Cerebellar cortex (tissue), 1 donor: ENCODE measurements at places on chromosomes 13 and 19.

- DNase-seq, result no peak
Measured at GRCh38 chr13:24087605-24088225, 72.8 kb upstream of the SPATA13 start.

DNA sequence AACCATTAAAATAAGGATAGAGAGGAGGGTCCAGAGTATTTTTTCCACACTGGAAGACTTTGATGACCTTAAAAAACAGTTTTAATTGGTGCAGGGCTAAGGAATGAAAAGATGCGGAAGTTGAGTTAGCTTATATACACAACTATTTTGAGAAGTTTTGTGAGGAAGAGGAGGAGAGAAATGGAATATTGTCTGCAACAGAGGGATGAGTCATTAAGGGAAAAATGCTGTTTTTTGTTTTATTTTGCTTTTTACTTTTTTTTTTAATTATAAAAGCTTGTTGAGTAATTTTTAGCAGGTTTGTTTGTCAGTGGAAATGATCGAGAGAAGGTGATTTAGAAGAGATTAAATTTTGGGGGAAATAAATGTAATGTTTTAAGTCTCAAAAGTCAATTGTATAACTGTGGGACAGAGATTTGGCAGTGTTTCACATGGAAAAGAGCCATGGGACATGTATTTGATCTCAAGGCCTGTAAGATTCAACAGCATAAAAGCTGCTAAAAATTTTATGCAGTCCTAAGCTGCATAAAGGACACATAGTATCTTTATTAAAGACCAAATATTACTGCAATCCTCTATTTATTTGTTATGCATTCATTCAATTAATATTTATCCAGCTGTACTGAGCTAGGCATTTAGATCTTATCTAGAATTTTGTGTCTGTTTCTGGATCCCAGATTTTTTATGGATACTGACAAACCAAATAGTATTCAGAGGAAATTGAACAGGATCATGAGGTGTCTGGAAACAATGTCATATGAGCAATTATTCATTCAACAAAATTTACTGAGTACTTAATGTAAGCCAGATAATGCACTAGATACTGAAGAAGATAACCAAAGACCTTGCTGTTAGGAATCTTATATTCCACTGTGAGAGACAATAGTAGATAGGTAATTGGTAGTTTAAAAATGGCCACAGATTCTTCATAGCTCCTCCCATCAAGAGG, 72.7 kb downstream of the DNAJC15 start:
- no peak for DNase-seq

DNA sequence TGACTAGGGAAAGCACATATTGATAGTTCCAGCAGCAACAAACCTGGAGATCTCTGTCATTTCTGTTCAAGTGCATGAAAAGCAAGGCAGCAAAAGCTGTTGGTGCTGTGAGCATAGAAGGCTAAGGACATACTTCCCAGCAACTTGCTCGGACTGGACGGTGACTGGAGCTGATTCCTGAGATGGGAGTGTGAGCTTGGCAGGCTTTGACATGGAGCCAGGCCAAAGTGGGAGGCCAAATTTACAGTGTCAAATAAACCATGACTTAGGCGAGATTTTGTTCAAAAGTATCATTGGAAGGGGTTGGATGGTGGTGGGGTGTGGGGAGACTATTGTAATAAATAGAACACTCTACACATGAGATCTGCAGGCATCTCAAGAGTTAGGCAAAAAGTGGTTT, 5.9 kb upstream of the ARGLU1 start:
- DNase-seq, result no peak

GRCh38 chr19:6006896-6007295, 29.0 kb upstream of the RANBP3 start:
- DNase-seq, result no peak

DNA sequence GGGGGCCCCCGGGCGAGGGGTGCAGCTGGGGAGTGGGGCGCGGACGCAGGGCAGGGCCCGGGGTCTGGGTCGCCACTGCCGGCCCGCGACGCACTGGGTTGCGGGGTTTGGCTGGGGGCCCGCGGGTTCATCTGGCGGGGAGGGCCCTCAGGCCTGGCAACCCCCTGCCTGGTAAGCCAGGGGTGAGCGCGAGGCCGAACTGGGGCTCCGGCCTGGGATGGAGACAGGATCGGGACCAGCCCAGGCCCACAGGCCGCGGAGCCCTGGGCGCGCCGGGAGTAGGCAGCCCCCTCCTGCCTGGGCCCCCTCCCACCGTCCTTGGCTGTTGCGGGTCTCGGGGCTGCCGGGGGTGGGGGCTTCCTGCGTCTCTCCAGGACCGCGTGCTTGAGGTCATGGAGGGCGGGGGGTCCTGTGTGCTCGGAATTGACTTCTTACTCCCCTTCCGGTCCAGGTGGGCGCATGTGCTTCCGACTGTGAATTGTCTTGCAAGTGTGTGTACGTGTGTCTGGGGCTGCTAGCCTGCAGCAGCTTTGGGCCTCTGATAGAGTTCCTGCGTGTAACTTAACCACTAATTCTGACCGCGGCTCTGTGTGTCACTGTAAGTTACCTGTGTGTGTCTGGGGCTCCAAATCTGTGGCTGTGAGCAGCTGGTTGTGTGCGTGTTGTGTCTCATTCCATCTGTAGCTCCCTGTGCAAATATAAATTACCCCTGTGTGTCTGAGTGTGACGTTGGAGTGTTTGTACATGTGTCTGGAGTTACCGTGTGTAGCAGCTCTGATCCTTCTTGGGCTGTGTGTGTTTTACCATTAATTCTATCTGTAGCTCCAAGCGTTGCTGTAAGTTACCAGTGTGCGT, 751 bp downstream of the GRAMD1A start:
- DNase-seq, result peak; percentile 49

- no peak for DNase-seq
Measured at GRCh38 chr13:111303559-111303958, 16.9 kb upstream of the TEX29 start.

GRCh38 chr13:63901630-63902029, 2486.0 kb upstream of the PCDH20 start:
- no peak for DNase-seq

DNA sequence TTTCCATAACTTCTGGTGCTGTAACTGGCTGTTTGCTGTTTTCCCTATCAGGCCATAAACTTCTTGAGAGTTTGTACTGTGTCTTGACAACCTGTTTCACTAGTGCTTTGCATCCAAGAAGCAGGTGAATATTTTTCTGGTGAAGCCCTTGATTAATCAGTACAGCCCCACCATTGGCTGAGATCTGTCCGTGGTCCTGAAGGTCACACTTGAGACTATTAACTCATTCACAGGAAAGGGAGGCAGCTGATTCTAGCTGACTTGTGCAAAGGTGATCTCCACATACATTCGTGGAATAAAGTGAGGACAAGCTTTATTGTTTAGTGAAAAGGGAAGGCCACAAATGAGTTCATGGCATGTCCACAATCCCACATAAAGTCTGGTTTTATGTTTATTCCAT, 61.4 kb upstream of the ZNF835 start:
- no peak for DNase-seq

DNA sequence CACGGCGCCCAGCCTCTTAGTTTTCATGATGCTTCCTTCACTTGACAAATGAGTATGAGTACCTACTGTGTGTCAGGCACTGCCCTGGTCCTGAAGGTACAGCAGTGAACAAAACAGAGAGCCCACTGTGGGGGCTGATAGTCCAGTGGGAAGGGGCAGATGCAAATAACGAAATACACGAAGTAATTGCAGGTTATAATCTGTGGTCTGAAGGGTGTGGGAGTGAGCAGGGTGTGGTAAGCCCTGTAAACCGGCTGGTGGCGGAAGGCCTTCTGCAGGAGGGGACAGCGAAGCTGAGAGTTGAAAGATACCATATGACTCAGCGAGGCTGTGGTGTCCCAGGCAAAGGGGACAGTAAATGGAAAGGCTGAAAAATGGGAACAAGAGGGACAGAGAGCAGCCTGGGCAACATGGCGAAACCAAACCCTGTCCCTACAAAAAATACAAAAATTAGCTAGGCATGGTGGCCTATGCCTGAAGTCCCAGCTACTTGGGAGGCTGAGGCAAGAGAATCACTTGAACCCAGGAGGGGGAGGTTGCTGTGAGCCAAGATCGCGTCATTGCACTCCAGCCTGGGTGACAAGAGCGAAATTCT, 60.5 kb downstream of the MAP4K1 start:
- DNase-seq, result no peak

GRCh38 chr19:13699786-13700185, 64.5 kb upstream of the MRI1 start:
- no peak for DNase-seq

GRCh38 chr13:75384879-75385707, 96.9 kb downstream of the TBC1D4 start:
- no peak for DNase-seq

DNA sequence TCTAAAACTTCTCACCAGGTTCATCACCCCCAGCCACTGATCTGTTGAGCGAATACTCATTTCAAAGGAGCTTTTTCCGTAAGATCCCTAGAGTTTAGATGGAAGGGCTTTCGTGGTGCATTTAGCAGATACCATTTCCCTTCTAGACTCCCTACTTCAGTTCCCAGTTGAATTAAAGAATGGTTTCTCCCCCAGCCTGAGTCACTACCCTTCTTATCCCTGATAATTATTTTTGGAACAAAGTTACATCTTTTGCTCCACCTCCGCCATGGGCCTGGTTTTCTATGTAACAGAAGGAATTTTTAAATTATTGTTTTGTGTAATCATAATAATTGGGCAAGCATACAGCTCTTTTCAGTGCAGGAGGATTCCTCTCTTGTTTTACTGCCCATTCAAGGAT, 22.0 kb downstream of the USPL1 start:
- no peak for DNase-seq

DNA sequence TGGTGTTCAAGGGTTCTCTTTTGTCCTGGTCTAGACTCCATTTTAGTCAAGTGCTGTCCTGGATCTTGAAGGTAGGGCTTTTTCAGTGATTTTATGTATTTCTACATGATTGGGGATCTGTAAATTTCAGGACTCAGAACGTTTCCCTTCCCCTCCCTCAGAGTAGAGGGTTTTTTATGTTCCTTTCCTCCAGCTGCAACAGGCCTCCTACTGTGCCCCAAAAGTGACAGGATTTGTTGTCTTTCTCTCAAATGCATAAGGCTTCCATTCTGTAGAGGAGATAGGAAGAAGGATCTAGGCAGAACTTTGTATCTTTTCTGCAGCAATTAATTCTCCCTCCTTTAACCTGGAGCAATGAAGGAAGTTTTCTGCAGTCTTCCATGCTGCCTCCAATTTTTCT, 251.3 kb downstream of the MAB21L1 start:
- no peak for DNase-seq

DNA sequence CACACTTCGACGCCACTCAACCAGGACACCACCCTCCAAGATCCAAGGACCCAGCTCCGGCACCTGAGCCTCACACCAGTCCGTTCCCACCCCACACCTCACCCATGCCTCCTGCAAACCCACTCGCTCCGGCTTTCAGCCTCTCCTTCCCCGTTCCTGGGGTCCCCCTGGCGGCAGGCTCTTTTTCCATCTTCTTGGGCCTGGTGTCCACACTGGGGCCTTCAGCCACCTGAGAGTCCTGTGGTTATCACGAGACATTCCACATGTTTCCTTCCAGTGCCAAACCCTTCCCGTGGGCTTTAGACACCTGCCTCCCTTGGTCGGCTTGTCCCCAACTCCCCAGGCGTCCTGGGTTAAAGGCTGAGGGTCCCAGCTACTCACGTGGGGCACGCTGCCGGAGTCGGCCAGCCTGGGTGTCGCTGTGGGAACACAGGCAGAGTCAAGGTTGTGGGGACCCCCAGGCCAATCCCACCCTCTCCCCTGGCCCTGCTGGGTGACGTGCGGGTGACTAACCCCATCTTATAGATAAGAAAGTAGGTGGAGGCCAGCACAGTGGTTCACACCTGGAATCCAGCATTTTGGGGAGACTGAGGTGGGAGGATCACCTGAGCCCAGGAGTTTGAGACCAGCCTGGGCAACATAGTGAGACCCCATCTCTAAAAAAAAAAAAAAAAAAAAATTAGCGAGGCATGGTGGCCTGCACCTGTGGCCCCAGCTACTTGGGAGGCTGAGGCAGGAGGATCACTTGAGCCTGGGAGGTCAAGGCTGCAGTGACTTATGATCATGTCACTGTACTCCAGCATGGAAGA, 1.9 kb downstream of the JSRP1 start:
- no peak for DNase-seq

GRCh38 chr19:40601134-40601974, at the start of gene LTBP4:
Gene LTBP4 (plus strand): TSS chr19:40601369. CDS start chr19:40601388, 19 bp downstream.
- DNase-seq, result no peak

DNA sequence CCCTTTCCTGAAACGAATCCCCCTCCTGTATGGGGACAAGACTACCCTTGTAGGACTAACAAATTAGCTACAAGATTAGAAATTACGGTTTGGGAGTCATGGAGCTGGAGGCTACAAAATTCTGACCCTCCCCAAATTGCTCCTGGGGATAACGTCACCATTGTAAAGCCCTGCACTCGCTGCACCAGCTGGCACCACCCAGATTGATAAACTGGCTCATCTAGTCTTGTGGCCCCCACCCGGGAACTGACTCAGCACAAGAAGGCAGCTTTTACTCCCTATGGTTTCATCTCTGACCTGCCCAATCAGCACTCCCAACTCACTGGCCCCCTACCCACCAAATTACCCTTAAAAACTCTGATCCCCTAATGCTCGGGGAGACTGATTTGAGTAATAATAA, 150.6 kb upstream of the TSC22D1 start:
- no peak for DNase-seq

DNA sequence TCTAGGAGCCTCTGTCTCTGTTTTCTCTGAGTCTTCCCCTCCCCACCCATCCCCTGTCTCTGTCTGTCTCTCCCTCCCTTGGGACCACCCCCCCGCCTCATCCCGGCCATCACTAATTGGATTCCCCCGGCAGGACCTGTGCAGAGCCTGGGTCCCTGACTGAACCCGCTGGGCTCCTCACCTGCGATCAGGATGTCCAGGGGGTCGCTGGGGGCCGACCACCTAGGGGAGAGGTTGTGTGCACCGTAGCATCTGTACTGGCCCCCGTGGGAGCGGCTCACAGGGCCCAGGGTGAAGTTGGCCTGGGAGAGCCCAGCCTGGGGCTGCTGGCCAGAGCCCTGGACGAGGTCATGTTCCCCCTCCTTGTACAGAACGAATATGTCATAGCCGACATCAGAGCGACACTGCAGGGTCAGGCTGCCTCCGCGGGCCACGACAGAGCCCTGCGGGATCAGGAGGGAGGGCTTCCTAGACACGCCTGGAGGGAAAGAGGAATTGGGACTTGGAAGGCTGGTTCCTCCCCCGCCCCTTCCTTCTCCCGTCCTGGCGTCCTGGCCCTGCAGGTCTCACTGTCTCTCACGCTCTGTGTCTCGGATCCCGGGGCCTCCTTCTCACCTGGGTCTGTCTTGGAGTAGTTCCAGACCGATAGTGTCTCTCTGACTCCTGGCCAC, 1.8 kb downstream of the LILRB5 start:
- DNase-seq, result no peak

- no peak for DNase-seq
Measured at GRCh38 chr19:55930996-55931515, 1.1 kb downstream of the NLRP13 start.

- no peak for DNase-seq
Measured at GRCh38 chr19:44968670-44969069, 13.5 kb downstream of the CLPTM1 start.

- peak; percentile 58 for DNase-seq
Measured at GRCh38 chr19:55348317-55349034, 6.0 kb downstream of the COX6B2 start.

DNA sequence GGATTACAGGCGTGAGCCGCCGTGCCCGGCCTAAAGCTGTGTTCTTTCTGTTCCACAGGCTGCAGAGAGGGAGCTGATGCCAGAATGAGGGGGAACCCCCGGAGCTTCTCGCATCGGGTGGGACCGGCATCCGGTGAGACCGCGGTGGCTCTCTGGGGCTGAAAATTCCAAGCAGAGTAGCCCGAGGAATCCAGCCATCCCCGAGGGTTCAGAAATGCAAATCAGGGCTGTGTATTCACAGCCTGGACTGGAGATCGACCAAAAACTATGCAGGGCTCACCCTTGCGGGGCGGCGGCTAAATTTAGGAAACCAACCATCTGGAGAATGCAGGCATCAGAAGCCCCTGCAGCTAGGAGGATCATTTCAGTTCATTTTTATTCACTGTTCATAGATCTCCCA, 99.2 kb downstream of the GNG7 start:
- peak; percentile 92 for DNase-seq
